ENCODE measurements at places on chromosomes 6 and 20. TPM values are rescaled to one million over a fixed set of nuclear protein-coding genes. Genes with fewer than 3 reads are reported as not detected.

DNA sequence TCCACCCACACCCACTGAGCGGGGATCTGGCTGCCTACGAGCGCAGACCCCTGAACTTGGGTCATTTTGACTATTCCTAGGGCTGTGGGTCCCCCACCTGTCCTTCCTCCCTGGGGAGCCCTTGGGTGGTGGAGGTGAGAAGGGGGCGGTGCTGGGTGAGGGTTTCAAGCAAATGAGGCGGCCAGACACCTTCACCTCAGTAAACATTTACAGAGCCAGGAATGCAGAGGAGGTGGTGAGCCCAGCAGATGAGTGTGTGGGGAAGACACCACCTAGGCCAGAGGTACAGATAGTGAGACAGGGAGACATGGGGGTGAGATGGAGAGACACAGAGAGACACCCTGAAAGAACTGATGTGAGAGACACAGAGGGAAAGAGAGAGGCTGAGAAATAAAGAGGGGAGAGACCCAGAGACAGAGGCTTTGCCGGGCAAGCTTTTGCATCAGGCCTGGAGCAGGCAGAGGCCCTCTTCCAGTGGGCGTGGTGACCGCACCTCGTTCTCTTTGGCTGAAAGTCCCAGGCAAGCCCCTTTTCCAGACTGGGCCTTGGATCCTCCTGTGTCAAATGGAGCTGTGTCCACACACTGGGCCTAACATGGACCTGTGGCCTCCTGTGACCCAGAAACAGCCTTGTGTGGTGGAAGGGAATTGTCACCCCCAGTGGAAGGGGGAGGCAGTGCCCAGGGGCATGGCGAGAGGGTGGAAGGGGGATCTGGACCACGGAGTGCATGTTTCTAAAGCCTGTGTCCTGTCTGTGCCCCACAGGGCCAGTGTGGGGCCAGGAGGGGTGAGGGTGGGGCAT is 29.7 kb downstream of the CEBPB start:
- DNase-seq: no peak

Gene C2
- total RNA-seq: 15.4 TPM

DNA sequence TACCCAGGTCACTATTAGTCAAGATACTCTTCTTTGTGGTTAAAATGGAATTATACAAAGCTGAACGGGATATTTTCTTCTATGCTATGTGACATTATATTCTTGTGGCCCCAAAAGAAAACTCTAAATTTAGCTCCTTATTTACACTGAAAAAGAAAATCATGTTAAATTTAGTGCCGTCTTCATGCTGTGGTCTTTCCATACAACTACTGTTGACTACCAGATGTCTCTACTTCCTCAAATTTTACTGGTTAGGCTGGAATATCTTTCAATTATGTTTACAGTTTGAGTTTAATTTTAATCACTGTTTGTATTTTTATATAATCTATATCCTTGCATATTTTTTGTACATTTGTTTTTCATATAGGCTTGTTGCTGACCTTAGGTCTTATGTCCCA is 95.6 kb upstream of the FOXO3 start:
- DNase-seq: no peak

GRCh38 chr6:88480816-88481215 is 314.7 kb upstream of the CNR1 start:
- DNase-seq: no peak

Gene HCK
- total RNA-seq: 10.2 TPM

DNA sequence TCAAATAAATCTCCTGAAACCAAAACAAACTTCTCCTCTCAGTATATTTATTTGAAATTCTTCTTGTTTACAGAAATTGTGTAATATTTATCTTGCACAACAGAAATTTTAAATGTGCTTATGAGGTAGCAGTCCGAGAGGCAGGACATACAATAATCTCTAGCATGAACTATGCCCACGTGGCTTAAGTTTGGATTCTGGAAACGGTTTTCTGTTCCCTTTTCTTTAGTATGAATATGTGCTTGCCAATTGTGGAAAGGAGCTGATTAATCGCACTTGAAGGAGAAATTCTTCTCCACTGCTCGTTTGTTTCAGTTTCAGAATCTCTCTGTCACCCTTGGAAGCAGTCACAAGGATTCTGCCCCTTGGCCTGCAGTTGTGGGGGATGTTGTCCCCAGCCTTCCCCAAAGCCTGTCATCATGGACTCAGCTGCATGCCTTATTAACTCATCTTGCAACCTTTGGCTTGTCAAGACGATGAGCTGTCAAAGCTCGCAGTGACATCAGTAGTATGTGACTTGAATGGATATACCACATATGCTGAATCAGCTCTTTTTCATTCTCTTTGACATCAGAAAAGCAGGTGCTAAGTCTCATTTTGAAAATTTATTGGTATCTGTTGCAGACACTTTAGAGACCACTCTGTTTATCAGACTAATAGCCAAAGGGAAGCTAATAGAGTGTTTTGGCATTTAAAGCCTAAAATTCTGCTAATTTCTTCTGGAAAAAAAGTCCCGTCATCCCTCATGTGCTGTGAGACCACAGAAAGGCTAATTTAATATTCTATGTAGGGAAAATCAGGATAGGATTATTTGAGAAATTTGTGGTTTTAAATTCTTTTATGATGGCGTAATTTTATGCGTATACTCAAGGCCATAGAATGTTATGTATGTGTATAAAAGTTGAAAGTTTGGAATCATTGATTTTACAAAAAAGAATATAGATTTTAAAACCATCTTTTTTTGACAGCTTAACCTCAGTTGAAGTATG is 186.8 kb downstream of the ARID1B start:
- DNase-seq: no peak

Gene ASIP
- 0.96 TPM for total RNA-seq

DNA sequence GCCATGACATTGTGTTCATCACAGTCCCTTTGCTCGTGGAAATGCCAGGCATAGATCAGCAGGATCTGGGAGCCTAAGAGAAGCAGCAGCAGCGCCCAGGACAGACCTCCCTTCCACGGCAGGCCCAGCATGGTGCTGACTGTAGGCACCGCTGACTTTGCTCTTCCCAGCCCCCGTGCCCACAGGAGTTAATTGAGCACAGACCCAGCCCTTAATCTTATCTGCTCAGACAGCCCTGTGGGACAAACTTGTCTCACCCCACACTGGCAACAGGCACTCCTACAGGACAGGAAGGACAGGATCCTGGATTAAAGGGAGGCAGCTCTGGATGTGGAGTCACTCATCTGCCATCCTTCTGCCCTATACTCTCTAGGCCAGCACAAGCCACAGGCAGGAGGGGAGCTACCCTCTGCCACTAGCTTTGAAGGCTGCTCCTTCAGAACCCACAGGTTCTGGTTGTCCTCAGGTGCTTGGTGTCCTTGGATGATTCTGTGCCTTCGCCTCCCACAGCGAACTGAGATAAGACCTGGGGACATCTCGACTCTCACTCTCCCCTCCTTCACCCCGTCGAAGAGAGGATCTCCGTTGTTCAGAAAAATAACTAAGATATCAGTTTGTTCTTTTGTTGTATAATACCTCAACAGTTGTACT is at the start of gene CST9L:
CST9L (minus strand) TSS at position 165 of the 651 bp plus-strand sequence; CDS start at position 131, 34 bp downstream.
- DNase-seq: no peak

Gene TASP1
- 26.1 TPM for total RNA-seq

Gene B3GAT2
- not detected for total RNA-seq

GRCh38 chr6:55839080-55839479 is 36.3 kb downstream of the BMP5 start:
- DNase-seq: no peak

Gene SLPI
- 30.6 TPM for total RNA-seq

GRCh38 chr6:42239333-42239732 is 21.7 kb upstream of the MRPS10 start:
- DNase-seq: no peak

Data from breast epithelium (tissue), 4 donors.